ENCODE measurements at places on chromosomes 7 and 10.

GRCh38 chr7:111741811-111742240 lies 179.5 kb upstream of the IMMP2L start:
- peak; percentile 55 for DNase-seq

DNA sequence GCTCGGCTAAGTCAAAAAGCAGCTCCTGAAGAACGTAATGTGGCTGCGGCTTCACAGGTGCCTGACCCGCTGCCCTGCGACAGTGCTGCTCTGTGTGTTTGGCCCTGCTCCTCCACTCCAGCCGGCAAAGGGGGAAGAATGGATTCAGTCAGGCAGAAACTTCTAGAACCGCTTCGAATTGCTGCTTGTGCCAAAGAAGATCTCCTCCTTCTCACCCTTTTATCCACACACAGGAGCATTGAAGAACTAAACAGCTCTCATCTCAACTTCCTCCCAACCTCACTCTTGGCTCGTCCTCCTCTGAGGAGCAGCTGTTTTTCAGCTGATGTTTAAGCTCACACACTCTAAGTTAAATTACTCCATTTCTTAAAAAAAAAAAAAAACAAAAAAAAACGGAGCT lies 651.4 kb downstream of the INHBA start:
- DNase-seq = no peak

- no peak for DNase-seq
Measured at GRCh38 chr7:25861601-25862260, 290.3 kb upstream of the NFE2L3 start.

DNA sequence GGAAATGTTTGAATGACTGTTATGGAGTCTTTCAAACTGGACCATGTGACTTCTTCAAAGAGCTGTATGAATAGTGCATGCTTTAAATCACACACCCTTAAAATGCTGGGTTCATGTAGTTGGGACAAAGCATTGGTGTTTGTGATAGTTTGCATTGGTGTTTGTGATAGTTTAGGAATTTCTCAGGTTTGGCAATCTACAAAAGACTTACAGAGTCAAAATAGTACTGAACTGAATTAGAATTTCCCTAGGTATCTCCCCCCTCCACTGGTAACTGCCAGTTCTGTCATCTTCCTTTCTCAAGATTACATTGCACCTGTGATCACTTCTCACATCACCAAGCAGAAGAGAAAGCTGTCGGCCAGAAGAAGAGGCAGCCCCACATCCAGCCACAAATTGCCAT lies 261.1 kb downstream of the GATA3 start:
- DNase-seq = no peak

DNA sequence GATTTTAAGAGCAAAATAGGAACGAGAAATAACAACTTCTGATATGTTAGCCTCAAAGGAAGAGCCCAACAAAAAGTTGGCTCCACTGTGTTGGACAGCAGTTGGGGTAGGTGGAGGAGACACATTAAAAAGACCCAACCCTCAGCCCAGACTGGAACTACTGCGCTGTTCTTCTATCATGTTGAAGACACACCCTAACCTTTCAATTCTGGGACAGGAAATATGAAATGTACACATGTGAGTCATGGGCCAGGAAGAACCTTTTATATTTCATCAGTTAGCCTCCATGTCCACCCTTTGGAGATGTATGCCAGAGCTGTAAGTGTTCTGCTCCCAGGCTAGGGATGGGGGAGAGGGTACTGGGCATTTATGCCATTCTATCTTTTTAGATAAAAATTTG lies 22.1 kb downstream of the CLDN12 start:
- DNase-seq = no peak

DNA sequence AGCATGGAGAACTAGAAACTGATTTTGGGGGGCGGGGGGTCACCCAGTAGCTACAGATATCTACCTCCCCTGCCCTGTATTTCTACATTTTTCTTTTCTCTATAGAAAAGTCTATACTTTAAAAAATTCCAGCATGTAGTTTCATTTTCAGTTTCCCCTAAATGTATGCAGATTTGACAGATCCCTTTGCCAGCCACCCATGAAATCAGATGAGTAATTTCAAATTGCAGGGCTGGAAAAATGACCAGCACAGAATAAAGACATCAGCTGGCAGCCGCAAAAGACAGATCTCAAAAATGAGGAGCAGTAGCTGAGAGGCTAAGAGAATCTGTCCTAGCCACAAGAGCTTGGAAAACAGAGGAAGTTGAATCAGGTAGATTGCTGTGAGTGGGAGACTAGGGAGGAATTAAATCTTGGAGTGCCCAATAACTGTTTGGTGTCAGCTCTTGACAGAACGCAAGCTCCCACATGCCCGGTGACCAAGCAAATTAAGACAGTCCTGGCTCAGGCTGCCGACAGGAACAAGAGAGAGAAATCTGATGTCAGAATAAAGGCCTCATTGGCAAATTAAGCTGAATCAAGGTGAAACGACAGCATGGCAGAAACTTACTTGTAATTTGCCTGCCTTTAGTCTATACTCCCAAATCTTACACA lies 24.5 kb downstream of the ADRB1 start:
- DNase-seq = no peak

DNA sequence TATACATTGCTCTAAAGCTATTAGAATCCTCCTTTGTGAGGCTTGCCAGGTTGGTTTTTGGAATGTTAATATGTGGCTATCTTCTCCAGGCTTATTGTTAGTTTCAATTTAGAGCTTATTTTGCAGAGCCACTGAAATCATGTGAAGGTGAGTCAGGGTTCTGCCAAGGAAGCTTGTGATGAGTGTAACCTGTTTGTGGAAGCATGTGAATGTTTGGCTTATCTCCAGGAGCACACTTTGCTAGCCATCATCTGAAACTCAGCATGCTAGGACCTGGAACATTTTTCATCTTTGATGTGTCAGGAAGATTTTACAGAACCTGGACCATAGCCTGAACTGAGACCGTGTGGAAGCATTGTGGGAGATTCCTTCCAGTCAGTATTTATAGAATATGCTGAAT lies 197.3 kb downstream of the PPP1R9A start:
- no peak for DNase-seq

- no peak for DNase-seq
Measured at GRCh38 chr7:90705391-90706071, 109.4 kb downstream of the CDK14 start.

GRCh38 chr10:91901784-91902677 lies 7.3 kb downstream of the FGFBP3 start:
- DNase-seq = peak; percentile 89

GRCh38 chr10:75195035-75195763 lies 15.4 kb upstream of the VDAC2 start:
- no peak for DNase-seq

DNA sequence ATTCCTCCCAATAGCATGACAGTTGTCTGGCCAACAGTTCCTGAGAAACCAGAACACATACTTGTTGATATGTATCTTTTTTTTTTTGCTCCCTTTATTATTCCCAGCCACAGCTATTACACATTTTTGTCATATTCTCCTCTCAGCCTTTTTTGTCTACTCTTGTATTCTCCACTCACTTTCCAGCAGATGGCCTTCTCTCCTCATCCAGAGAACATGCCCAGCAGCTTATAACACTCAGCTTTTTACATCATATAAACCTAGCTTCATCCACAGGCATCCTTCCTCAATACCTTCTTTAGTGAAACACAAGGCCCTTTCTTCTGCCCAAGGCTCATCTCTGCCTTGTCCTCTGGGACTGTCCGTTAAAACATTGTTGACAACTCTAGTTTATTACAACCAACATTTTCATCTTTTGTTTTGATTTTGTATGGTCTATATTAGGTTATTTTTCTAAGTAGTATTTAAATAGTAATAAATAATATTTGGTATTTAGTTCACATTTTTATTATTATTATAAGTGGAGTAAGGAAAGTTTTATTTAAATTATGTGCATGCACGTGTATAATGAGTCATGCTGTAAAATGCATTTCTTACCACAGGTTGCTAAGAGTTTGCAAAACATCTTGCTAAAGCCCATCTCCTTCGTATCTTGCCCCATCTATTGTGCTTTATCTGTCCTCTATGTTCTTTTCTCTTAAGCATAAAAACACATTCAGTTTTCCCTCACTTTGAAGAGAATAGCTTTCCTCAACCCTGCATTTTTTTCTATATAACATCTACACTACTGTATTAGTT lies 101.5 kb downstream of the ORC5 start:
- no peak for DNase-seq

- no peak for DNase-seq
Measured at GRCh38 chr10:125625586-125625985, 57.4 kb downstream of the TEX36 start.

DNA sequence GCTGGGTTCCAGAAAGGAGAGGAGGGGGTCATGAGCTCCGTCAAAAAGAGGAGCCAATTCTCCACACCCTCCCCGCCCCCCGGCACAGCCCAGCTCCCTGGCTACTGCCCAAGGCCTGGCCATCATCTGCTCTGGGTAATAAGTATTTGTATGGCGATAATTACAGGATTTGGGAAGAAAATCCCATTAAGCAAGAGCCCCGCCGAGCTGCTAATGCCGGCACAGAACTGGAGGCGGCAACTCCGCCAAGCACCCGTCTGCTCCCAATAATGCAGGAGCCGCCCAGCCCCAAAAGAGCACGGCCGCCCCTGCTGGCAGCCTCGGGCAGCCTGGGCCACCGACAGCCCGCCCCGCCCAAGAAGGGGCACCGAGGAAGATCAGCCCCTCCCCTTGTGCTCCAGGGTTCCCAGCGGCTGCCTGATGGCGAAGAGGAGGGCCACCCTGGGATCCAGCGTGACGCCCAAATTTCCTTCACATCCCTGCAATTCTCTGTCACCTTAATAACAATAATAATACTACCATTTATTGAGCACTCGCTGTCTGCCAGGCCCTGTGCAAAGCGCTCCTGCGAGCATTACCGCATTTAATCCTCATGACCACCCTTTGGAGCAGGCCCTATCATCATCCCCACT lies 5.9 kb downstream of the SLIT1 start:
- DNase-seq = no peak

- DNase-seq = no peak
Measured at GRCh38 chr7:30476459-30477145, 2.0 kb downstream of the NOD1 start.

DNA sequence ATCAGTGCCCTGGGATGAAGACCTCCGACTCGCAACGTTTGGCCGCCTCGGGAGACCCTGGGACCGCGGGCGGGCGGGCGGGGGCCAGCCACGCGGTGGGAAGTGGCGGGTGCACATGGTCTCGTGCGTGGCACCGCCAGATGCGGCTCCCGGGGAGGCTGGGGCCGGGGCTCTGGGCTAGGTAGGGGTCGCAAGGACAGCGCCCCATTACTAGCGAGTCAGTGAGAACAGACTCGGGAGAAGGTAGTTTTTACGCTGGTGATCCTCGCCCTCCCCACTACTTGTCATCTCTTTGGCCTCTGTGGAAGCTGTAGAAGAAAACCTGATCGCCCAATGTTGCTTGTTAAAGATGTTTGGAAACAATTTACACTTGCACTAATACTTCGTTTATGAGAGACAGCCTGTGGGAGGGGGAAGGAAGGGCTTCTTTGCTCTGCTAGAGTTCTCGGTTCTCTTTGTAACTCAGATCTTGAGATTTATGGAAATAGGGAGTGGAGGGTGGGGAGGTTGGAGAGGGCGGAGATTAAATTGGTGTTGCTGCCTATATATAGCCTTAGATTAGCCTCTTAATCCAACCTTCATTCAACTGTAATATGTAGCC lies 591 bp downstream of the BZW2 start:
- DNase-seq = no peak

DNA sequence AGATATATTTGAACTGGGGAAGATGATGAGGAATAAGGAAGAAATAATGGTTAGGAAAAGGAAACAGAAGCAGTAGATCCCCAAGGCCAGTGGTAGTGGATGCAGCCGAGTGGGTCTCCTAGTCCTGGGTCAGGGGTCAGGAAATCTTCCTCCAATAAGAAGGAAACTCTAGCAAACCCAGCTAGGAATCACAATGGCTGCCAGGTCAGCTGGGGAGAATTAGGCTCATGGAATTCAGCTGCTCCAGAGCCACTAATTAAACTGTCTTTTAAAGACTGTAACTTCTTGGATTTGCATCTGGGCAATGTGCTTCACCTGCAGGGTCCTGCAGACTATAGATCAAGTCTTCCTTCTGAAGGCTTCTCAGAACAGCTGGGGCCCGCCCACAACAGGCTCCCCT lies 644.4 kb downstream of the KCNMA1 start:
- no peak for DNase-seq

GRCh38 chr7:42380401-42380800 lies 143.4 kb upstream of the GLI3 start:
- no peak for DNase-seq

DNA sequence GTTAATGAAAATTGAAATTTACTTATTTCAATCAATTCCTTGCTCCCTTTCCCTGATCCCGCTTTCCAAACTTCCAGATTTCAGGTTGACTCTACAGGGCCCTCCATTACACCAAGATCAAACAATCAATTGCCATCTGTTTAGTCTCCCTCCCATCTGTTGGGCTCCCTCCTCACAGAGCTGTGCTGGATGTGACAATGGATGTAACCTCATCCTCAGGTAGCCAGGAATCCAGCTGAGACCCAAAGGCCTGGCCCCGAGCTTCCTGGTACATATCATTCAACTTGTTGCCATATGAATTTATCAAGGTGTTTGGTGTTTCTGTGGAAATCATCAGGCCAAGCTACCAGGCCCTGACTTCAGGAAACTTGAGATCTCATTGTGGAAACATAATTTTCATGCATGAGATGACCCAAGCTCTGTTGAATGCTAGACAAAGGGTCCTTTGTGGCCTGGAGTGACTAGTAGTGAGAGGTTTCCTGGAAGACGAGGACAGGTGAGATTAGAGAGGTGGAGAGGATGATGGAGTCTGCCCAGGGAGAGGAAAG lies 148.6 kb upstream of the PDE1C start:
- DNase-seq = no peak

GRCh38 chr7:76423666-76424412 lies 911 bp upstream of the ZP3 start:
- no peak for DNase-seq

GRCh38 chr7:475951-476441 lies 43.6 kb downstream of the PDGFA start:
- no peak for DNase-seq
